ENCODE measurements at places on chromosomes 6 and 20. TPM values are rescaled to one million over a fixed set of nuclear protein-coding genes. Genes with fewer than 3 reads are reported as not detected.

DNA sequence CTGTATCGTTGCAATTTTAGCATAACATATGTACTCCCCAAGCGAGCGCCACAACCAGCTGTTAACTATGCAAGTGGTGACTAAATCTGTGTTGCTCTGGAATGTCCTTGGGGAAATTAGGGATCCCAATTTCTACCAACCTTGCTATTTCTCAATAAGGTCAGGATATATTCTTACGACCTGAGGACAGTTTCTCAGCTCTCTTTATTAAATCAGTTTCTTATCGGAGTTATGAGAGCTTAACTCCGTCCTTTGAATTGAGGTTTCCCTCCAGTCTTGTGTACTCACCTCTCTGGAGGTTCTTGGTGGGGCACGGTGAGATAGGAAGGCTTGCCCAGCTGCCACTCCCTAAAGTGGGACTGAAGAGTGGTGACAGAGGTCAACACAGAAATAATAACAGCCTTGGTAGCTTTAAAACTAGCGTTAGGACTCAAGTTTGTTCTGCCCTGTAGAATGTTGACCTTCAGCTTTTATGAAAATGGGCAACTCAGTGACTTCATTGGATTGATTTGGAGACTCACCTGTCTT lies 694 bp downstream of the MRPS18B start:
- DNase-seq: no peak

DNA sequence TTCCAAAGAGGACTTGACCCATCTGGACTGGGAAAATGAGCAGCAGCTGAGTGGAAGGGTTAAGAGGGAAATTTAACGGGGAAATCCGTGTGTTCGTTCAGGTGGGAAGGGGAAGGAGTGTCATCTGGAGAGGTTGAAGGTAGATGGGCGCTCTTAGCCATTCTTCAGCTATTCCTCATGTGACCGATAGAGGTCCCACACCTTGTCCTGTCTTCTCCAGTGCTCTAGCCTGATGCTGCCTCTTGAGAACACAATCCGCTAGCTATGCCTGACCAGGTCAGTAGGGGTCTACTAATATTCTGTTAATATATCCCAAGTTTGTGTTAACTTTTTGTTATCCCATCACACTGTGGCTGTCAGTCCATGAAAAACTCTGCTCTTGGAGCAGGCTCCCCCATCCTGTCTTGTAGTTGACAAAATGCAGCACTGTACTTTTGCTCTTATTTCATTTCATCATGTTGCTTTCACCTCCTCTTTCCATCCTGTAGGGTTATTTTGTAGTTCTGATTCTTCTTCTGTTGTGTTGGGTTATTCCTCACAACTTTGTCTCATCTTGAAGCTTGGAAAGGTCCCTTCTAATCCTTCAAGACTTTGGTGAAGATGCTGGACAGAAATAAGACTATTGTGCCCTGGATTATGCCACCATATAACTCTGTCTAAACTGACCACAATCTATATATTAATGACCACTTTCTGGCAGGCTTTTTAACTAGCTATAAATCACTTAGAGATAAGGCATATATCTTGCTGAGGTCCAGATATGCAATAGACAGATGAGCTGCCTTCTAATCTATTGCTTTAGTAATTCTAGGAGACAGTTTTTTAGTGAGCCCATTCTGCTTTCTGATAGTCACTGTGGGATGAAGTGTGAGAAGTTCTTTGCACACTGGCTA lies 123.4 kb upstream of the SUPT3H start:
- DNase-seq: no peak

- no peak for DNase-seq
Observed at GRCh38 chr6:89941031-89941762, 46.9 kb downstream of the GJA10 start.

- no peak for DNase-seq
Observed at GRCh38 chr6:167831281-167831828, 4.6 kb downstream of the AFDN start.

GABRR1 gene
- total RNA-seq: not detected

STX11 gene
- 16.0 TPM for total RNA-seq
